ENCODE measurements at places on chromosomes 4 and X.

DNA sequence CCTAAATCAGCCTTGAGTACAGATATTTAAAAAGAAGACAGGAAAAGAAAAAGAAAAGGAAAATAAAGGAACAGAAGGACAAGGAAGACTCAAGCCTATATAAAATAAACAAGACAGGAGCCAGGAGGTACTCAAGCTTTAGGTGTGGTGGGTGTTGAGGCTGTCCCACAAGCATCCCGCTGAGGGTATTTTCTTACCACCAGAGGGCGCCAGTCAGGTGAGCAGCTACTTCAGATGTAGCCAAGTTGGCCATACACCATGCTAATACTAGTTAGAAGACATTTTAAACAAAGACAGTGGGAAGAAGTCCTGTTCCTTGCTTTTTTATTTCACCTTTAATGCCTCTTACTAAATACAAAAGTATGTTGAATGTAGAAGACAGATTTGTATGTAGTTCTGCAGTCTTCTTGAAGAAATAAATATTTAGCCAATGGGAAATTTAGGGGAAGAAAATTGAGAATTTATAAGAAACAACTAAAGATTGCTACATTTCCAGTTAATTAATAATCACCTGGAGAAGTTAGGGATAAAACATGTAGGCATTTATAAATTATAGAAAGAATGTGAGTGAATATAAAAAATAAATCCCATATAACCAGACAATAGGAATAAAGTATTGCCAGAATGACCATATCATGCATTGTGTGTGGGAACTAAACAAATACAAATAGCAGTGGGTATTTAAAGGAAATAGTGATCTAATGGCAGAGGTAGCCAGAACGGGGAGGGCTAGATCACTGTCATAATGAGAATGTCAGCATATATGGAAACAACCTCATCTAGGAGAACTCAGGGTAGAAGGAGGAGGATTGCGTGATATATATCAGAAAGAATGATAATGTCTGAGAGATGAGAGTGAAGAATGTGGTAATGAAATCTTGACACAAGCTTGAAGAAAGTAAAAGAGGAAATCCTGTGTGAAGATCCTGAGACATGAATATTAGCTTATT, 71.0 kb downstream of the MTHFD2L start:
- DNase-seq, result peak; percentile 77

GRCh38 chr4:80229128-80229527, 31.8 kb downstream of the PRDM8 start:
- DNase-seq, result no peak

GRCh38 chr4:85684676-85685075, 209.7 kb downstream of the ARHGAP24 start:
- no peak for DNase-seq

GRCh38 chrX:5458300-5458842, 770.3 kb downstream of the NLGN4X start:
- peak; percentile 14 for DNase-seq

DNA sequence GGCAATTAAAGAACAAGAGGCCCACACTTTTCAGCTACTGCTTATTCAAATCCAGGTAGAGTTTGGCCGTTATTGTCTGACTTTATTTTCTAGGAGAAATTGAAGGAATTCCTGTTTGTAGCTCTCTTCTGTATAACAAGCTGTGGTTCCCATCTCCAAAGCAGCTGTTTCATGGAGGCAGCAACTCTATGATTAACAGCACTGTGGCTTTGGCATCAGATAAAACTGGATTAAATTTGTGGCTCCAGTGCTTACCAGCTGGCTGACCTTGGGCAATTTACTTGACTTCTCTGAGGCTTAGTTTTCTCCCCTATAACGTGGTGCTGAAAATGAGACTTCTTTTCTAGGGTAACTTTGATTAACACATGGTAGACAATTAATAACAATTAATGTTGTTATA, 28.1 kb downstream of the SLC30A9 start:
- no peak for DNase-seq

- DNase-seq, result no peak
Measured at GRCh38 chrX:106928227-106928626, 8.0 kb downstream of the CLDN2 start.

DNA sequence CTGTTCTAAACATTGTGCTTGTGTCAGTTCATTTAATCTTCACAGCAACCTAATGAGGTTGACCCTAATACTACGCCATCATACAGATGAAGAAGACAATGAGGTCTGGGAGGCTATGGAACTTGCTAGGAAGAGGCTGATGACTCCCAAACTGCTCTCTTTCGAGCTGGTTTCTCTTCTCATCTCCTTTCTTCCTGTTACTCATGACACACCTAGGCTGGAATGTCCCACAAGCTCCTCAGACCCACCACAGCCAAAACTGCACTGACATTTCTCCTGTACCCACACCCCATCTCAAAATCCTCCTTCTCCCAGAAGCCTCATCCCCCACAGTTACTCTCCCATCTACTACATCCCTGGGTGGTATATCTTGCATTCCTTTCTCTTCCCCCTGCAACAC, 27.4 kb upstream of the PJA1 start:
- DNase-seq, result no peak

DNA sequence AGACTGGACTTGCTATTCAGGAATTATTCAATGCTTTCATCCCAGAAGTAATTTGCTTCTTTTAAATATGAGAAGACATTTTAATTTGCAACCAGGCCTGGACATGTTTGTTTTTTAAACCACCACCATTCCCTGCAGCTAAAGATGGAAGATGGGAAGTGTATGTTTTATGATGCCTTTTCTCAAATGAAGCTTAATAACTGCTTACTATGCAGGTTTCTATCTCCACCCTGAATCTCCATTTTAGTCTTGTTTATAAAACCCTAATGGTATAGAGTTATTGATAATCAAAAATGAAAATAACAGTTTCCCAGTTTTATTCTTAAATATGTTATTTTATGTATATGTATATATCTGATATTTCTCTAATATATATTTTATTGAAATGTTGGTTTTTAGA, 418.9 kb downstream of the C4orf33 start:
- no peak for DNase-seq

GRCh38 chrX:20414066-20414465, 147.4 kb upstream of the RPS6KA3 start:
- no peak for DNase-seq

DNA sequence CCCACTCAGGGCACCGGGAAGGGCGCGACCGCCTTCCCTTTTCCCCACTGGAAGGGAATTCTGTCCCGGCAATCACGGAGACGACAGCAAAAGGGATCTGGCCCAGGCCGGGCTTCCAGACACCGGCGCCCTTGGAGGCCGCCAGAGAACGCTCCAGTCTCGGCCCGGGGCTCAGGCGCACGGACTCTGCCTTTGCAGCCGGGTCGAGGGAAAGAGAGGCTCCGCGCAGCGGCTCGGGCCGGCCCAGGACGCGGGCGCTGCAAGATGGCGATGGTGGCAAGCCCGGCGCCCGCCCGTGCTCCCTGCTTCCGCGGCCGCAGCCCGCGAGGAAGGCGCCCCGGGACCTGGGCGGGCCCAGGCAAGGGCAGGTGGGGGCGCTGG, 1.1 kb downstream of the CTBP1 start:
- DNase-seq, result no peak

DNA sequence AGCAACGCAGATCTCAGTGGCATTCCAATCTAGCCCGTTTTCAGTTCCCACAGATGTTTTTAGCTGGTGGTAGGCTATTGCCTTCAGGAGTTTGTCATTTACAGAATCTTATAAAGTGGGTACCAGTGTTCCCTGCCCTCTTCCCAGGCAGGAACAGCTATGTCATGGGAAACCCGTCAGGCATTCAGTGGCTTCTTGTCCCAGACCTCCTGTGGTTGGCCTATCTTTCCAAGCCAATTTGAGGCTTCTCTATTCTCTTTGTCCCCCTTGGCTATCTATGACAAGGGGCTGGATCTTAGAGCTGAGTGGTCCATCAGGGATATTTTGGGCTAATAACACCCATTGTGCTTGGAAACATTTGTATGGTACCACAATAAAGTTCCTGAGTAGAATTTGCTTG, 33.6 kb upstream of the RPL34 start:
- no peak for DNase-seq
